ENCODE measurements at places on chromosomes 3 and 15.

GRCh38 chr3:101854608-101855304, 5.4 kb downstream of the NFKBIZ start:
- DNase-seq: no peak

DNA sequence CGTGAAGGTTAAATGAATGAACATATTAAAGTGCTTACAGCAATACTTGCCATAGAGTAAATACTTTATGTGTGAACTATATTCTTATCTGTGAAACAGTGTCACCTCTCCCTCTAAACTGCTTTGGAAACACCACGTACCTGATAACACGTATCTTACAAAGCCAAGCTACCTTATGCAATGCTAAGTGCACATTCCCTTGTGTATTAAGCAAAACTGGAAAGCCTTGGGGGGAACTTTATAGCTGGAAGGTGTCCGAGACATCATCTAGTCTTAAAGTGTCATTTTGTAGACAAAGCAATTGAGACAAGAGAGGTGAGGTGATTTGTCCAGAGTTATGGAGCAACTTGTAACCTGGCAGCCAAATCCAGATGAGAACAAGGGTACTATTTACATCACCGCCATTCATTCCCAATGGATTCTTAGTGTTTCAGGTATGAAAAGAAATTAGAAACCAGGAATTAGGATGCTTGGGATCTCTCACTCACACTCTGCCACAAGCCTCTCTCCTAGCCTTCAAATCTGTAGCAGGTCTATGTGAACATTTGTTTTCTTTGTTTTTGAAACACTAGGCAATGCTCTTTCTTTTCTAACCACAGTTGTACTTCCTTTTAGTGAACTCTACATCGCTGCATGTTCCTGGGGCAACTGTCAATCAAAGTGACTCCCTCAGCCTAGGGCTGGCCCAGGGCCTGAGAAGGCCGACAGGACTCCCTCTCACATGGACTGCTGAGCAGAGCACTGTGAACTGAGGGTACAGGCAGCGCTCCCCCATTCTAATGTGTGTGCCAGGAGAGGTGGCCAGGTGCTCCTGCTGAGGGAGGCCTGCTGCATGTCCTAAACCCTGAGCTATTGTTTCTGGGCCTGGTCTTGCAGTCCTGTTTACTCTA, 13.9 kb upstream of the MGLL start:
- DNase-seq: no peak

- DNase-seq: no peak
Observed at GRCh38 chr15:96372554-96372953, 42.1 kb downstream of the NR2F2 start.

DNA sequence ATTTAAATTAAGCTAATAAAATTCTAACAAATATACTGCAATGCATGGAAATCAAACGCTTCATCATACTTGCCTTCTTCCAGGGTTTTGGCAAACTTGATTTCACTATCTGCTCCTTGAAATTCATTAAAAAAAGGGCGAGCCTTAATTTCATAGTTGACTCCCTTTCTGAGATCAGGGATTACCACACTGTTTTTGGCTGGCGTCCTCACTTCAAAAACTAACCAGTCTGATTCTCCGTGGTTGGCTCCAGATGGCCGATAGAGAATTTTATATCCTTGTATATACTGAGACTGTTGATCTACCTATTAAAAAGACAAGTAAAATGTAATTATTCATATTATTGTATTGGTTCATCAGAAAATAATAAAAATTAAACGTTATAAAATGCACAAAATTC, 1106.8 kb downstream of the ROBO1 start:
- no peak for DNase-seq

GRCh38 chr3:69568458-69568857, 170.8 kb upstream of the MITF start:
- DNase-seq: no peak

GRCh38 chr3:108406063-108406660, 104.2 kb downstream of the MYH15 start:
- no peak for DNase-seq
